ENCODE measurements at places on chromosomes 7 and 10.

DNA sequence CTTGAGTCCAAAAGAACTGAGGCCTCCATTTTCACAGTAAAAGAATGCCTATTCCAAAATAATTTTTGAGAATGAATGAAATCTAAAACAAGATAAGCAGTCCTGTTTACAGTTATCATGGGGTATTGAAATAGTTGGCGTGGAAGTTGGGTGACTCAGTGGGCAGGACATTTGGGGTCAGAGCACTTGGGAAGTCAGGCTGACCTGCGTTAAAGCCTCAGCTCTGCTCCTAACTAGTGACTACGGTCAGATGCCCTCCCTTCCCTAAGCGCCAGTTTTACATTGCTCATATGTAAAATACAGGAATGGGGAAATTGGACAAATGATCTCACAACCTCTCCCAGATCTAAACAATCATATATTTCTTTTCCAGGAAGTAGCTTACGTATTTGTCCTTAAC, 2.3 kb upstream of the PAPSS2 start:
- DNase-seq: no peak

DNA sequence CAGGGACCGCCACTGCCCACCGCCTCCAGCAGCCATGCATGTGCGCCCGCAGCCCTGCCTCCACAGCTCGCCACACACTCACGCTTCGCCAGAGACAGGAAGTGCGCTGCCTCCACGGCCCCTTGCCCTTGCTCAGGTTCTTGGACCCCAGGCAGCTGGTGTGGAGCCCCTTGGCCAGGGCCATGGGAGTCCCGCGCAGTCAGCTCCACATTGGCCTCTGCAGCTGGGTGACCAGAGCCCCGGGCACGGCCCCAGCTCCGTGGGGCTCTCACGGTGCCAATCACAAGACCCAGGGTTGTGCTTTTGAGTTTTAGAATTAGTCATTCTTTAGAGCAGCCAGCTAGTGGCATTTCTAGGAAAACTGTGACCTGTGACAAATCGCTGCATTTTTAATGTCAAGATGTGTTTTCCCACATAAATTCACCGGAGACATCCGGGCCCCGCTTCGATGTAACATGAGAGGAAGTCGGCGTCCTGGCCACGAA, 4.3 kb upstream of the UTF1 start:
- no peak for DNase-seq

- DNase-seq: no peak
These were observed 107.7 kb downstream of the NRBF2 start for GRCh38 chr10:63240807-63241206.

DNA sequence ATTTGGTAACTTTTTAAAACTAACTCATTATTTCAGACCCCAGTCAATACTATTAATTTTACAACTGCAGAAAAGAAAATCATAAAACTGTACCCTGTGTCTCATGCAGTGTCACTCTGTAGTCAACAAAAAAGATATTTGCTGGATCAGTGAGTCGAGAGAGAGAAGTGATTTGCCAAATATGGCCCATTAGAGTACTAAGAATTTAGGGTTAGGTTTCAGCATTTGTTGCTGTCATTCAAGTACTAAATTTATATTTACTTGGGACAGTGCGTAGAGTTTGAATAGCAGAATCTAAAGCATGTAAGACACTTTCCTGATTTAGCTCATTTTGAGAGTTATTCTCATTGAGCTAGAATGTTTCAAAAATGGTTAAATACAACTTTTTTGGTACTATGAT, 38.9 kb downstream of the CACNA2D1 start:
- DNase-seq: no peak

Data from hepatocyte (in vitro differentiated cells).